ENCODE measurements at places on chromosomes 12 and 14.

DNA sequence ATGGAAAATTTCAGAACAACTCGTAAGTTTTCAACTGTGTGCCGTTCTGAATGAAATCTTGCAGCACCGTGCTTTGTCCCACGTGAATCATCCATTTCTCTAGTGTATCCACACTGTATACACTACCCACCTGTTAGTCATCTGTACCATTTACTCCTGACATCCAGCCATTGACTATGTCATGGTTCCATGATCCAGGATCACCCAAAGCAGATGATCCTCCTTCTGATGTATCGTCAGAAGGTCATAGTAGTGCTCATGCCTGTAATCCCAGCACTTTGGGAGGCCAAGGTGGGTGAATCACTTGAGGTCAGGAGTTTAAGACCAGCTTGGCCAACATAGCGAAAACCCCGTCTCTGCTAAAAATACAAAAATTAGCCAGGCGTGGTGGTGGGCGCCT is 122.9 kb downstream of the PPHLN1 start:
- no peak for DNase-seq

GRCh38 chr14:61656341-61656740 is 39.0 kb upstream of the HIF1A start:
- DNase-seq, result no peak

DNA sequence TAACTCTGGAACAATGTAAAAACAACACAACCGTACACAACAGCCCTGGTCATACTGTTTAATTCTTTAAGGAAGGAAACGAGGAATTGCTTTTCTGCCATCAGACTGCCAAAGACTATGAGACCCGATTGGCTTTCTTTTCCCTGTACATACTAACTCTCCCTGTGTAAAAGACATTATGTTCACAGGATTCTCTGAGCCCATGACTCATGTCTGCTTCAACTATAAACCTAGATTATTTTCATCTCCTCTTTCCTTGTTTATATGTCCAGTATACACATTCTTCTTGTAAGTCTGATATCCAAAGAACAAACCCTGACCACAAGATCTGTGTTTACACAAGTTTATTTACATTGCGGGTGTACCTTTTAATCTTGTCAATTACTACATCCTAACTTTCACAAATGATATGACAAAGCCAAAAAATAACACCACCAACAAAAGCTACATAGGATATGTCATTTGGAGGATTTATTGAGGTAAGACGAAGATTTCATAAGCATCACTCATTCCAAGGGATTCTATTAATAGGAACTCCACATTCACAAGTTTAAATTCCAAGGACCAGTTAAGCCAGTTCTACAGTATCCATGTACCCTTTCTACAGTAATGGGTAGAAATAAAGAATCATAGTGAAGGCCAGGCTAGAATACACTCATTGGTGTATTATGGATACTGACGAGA is 67.3 kb downstream of the STXBP6 start:
- no peak for DNase-seq

DNA sequence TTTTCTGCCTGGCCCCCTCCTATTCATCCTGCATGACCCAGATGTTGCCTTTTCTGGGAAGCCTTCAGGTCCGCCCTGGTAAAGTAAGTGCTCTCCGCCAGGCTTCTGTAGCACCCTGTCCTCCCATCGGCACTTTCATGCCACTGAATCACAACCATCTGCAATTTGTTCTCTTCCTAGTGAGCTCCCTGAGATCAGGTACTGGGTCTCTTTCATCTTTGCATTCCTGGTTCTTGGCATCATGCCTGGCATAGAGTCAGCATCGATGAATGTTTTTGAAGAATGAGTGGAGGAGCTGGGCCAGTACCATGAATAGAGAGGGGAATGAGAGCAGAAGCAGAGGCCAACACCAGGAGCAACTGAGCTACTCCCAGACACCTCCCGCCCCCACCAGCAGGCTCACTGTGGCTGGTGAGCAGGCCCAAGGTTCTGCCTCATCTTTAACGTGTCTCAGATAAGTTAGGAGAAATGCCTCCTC is 13.1 kb downstream of the ZDHHC22 start:
- DNase-seq, result peak; percentile 22

GRCh38 chr14:35254736-35255135 is 37.4 kb upstream of the PSMA6 start:
- no peak for DNase-seq

DNA sequence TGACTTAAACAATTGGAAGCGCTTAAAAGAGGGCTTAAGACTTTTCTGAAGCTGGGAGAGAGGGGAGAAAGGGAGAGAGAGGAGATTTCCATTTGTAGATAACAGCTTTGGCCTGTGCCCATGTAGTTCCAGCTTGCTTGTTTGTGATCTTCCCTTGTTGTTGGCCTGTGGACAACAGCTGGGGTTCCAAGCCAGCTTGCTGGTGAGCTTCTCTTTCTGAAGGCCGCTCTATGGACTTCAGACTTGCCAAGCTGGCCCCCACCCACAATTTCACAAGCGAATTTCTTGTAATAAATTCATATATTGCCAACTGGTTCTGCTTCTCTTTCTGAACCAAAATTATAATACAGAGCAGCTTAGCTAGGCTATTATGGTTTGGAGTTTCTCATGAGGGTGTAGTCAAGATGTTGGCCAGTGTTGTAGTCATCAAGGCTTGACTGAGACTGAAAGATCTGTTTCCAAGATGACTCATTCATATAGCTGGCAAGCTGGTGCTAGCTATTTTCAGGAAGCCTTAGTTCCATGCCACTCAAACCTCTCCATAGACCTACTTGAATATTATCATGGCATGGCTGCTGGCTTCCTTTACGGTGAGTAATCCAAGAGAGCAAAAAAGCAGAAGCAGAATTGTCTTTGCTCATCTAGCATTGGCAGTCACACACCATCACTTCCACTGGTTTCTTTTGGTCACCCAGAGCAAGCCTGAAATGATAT is 89.4 kb downstream of the ATP23 start:
- DNase-seq, result no peak

- no peak for DNase-seq
These were observed 382.8 kb downstream of the BCL11B start for GRCh38 chr14:98888927-98889835.

DNA sequence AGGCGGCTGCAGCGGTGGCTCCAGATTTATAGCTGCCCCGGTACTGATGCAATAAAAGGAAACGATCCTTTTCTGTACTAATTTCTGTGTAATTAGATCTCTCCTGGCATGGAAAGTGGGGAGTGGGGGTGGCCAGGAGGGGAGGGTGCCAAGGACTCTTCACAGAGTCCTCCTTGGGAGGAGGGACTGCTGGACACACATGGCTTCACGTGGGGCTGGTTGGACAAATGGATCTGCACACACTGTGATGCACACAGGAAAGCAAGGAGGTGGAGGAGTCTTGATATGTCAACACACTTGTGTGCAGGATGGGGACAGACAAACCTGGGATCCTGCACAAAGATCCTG is 23.8 kb upstream of the ATP5MC2 start:
- no peak for DNase-seq

GRCh38 chr14:103045371-103045869 is 11.9 kb downstream of the CDC42BPB start:
- DNase-seq, result no peak

GRCh38 chr12:69994724-69995173 is 169.7 kb downstream of the MYRFL start:
- DNase-seq, result no peak

GRCh38 chr12:110531741-110532333 is 29.7 kb downstream of the RAD9B start:
- DNase-seq, result peak; percentile 68

GRCh38 chr12:89574736-89575208 is 48.9 kb upstream of the POC1B start:
- DNase-seq, result peak; percentile 84

DNA sequence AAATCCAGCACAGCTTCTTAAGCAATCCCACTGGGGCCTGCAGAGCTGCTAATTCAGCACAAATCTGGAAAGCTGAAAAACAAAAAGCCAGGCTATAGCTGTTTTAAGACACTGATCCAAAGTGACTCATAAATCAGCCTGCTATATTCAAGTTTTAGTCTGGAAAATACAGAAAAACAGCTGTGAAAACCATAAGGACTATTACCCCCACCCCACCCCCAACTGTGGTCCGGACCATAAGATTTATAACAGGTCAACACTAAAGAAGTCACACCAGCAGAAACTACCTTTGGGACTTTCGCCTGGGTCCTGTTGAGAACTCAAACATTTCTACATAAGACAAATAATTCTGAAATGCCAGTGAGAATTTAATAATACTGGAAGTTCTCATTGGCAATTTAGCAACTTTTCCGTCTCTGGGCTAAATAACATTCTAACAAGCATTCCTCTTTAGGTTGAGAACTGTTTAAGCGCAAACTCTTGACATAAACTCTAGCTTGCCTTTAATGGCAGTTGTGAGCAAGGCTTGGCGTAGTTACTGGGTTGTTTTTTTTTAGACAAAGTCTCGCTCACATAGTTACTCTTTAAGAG is 3.3 kb downstream of the LRIG3 start:
- DNase-seq, result peak; percentile 63

DNA sequence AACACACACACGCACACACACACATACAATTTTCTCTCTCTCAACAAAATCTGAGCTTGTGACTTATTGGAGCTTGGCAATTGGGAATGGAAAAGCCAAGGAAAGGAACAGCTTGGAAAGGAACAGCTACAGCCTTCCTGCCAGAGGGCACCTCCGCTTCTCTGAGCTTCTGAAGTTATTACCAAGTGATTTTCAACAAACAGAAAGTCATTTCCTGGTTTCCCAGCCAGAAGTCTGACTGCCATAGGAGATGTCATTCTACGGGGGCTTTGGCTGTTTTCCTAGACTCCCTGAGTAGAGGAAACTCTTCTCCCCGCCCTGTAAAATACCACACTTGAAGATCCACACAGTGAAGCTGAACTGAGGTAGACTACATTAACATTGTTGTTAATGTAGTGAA is 198.3 kb downstream of the CFAP54 start:
- no peak for DNase-seq

DNA sequence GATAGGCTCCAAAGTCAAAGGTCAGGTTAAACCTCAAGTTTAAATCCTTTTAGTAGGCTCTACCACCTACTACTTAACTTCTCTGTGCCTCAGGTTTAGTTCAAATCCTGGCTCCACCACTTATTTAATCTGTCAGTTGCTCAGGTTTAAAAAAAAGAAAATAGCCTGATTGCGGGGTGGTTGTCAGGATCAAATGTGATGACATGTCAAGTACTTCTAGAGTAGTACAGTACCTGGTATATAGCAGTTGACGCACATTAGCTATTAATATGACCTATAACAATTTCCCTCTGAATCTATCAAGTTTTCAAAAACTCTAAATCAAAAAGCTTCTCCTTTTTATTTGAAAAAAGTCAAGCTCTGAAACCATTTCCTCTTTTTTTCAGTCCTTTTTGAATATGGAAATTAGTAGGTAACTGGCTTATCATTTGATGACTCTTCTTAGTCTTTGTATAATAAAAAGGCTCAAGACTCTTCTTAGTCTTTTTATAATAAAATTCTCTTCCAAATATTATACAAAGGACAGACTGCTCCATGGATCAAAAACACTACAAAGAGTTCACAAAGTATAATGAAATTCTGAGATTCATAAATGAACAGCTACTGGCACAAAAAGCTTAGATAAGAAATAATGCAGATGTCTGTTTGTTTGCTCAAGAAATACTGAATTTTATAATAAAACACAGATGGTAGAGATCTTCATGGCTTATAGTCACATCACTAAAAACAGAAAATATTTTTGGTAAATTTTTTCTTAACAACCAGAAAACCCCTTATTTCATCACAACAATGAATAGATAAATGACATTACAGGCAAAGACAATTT is 5.0 kb downstream of the OSBPL8 start:
- no peak for DNase-seq

GRCh38 chr12:20492251-20492760 is 124.0 kb downstream of the PDE3A start:
- no peak for DNase-seq

GRCh38 chr12:53179687-53180219 is 769 bp upstream of the ZNF740 start:
- no peak for DNase-seq

DNA sequence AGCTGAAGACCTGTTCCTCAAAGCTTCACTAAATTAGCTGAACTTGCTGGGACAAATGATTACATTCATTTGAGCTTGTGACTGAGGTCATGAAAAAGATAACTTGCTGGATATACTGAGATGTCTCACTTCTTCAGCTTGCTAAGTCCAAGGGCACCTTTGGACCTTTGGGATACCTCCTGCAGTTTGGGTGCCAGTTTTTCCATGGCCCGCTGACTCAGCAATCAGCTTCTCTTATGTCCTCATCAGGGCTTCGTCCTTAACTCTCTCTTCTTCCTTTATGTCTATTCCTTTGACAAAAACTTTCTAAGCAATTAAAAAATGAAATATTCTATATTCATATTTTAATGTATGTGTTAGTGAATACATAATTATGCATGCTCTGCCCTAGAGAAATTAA is 45.6 kb downstream of the OVCH1 start:
- no peak for DNase-seq

DNA sequence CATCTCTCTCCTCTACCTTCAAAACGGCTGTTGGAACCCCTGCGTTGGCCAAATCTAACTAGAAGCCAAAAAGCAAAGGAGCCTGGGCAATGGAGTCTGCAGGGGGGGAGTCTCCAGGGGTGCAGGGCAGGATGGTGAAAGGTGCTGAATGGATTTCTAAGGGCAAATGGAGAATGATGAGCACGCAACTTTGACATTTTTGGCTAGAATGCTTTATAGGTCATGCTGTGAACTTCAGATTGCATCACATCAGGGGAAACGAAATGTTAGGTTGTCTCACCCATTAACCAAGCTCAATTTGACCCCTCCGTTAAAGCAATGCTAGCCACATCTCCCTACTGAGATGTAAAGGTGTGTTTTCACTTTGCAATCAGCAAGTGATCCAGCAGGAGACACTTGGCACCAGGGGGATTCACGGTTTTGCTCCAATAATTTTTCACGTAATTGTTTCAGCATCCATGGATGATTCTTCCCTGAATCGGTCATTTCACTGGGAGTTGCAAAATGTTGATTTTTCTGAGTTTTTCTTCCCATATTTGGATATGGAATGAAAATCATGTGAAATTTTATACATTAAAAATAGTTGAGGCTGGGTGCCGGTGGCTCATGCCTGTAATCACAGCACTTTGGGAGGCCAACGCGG is 78.0 kb upstream of the MDM1 start:
- DNase-seq, result no peak

GRCh38 chr12:7501031-7501588 is 2.5 kb downstream of the CD163 start:
- DNase-seq, result no peak

DNA sequence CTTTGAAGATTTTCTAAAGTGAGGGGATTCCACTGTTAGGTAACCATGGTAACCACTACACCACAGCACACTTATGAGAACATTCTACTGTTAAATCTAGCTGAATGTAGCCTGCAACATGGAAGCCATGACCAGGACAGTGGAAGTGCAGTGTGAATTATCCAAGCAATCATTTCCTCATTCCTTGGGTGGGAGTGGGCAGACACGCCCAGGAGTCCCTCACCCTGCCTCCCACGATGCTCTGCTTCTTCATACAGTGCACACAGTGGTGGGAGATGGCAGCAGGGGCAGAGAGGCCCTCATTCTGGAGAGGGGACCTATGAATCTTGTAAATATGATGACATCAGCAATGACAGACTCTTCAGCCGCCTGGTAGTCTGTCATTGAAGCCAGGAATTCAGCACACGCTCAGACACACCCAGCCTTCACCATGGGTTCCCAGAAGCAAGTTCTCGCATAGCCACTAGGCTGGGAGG is 70.1 kb upstream of the HOXC13 start:
- no peak for DNase-seq

GRCh38 chr14:37890095-37890494 is 294.7 kb downstream of the TTC6 start:
- DNase-seq, result no peak
